Kidney capillary endothelial cell (primary cell): ENCODE measurements at places on chromosomes 6 and 20.

DNA sequence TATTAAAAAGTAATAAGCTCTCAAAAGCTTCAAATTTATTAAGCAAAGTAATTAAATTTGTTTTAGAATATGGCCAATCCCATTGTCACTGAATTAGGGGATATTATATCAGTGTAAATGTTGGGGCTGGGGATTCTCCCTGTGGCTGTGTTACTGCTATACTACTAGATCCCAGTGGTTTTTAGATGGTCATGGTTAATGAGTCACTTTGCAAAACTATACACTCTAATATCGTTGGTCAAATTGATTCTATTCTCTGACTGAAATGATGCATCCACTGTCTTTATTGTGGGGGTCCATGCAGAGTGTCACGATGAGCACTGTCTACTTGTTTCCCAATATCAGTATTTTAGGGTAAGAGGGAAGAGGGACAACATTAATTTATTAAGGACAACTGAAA is 336.9 kb upstream of the PREP start:
- no peak for DNase-seq

DNA sequence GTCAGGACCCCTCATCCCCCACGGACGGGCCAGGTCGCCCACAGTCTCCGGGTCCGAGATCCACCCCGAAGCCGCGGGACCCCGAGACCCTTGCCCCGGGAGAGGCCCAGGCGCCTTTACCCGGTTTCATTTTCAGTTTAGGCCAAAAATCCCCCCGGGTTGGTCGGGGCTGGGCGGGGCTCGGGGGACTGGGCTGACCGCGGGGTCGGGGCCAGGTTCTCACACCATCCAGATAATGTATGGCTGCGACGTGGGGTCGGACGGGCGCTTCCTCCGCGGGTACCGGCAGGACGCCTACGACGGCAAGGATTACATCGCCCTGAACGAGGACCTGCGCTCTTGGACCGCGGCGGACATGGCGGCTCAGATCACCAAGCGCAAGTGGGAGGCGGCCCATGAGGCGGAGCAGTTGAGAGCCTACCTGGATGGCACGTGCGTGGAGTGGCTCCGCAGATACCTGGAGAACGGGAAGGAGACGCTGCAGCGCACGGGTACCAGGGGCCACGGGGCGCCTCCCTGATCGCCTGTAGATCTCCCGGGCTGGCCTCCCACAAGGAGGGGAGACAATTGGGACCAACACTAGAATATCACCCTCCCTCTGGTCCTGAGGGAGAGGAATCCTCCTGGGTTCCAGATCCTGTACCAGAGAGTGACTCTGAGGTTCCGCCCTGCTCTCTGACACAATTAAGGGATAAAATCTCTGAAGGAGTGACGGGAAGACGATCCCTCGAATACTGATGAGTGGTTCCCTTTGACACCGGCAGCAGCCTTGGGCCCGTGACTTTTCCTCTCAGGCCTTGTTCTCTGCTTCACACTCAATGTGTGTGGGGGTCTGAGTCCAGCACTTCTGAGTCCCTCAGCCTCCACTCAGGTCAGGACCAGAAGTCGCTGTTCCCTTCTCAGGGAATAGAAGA is 978 bp downstream of the HLA-A start:
- DNase-seq, result no peak

GRCh38 chr20:56964901-56965300 is 301.5 kb downstream of the BMP7 start:
- no peak for DNase-seq

- no peak for DNase-seq
Observed at GRCh38 chr20:4736875-4737274, 15.2 kb downstream of the PRND start.

DNA sequence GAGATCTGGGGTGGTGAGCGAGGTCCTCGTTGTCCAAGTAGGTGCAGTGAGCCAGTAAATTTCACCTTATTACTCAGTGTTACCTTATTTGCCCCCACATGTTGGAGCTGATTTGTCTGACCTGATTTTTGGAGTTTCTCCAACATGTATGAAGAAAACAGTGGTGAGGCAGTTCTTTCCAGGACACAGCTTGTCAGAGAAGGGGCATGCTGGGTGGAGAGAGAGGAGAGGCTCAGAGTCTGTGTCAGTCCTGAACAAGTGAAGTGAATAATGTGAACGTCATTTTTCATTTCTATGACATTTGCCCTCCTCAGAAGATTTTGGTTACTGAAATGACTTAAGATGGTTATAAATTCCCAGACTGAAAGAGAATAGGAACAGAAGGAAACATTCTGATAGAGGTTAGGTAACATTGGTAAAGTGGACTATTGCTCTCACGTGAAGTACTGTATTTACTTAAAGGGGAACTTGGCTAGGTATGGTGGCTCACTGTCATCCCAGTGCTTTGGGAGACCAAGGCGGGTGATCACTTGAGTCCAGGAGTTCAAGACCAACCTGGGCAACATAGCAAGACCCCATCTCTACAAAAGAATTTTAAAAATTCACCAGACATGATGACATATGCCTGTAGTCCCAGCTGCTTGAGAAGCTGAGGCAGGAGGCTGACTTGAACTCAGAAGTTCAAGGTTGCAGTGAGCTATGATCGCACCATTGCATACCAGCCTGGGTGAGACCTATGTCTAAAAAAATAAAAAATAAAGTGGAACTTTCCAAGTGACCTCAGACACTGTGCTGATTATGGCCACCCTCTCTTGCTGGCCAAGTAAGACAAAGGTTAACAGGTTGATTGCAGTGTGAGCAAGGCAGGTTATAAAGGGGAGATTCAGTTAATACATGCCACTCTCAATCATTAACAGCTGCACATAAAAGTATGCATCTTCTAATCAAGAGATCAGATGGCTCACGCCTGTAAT is 184.3 kb downstream of the EDN1 start:
- DNase-seq, result no peak

DNA sequence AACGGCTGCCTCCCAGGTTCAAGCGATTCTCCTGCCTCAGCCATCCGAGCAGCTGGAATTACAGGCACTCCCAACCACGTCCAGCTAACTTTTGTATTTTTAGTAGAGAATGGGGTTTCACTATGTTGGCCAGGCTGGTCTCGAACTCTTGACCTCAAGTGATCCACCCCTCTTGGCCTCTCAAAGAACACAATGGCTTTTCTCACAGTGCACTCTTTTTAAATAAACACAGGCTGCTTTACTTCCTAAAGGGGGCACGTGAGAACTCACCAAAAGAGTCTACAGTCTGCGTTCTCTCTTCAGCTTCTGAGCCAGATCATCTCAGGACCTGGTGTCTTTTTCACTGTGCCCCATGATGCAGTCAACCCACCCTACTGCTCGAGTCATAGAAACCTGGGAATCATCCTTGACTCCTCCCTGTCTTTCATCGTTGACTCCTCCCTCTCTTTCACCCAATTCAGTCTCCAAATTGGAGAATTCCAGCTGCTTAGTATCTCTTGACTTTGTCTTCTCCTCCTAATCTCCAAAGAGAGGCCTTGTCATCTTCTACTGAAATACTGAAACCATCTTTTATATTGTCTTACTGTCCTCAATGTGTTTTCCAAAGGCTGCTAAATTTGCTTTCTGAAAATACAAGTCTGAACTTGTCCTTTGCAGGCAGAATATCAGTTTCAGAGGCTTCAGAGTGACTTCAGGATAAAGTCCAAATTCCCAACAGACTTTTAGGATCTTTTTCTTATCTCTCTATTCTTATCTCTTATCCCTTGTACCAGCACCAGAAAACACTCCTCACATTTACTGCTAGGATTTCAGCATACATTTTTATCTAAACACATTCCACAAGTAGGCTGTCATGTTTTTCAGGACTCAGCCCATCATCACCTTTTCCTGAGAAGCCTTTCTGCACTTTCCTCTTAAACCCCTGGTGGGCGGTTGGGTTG is 323.4 kb downstream of the SYNE1 start:
- no peak for DNase-seq

GRCh38 chr6:93790981-93791380 is 371.6 kb upstream of the EPHA7 start:
- DNase-seq, result no peak
